ENCODE measurements at places on chromosomes 2 and 18.

DNA sequence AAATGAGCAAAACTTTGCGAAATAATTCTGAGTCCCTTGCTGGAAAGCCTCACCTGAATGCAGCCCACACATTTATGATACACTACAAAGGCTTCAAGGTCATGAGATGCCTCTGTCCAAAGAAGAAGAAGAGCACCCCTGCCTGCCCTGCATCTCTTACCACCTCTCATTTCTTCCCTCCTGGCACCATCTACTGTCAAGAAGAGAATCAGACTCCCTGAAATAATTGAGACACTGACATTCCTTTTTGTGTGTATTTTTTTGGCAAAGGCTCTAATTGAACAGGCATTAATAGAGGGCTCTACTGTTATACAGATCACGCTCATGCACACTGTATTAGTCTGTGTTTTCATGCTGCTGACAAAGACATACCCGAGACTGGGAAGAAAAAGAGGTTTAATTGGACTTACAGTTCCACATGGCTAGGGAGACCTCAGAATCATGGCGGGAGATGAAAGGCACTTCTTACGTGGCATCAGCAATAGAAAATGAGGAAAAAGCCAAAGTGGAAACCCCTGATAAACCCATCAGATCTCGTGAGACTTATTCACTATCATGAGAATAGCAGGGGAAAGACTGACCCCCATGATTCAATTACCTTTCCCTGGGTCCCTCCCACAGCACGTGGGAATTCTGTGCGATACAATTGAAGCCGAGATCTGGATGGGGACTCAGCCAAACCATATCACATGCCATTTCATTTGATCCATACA lies 176.3 kb downstream of the ALPK2 start:
- no peak for DNase-seq

DNA sequence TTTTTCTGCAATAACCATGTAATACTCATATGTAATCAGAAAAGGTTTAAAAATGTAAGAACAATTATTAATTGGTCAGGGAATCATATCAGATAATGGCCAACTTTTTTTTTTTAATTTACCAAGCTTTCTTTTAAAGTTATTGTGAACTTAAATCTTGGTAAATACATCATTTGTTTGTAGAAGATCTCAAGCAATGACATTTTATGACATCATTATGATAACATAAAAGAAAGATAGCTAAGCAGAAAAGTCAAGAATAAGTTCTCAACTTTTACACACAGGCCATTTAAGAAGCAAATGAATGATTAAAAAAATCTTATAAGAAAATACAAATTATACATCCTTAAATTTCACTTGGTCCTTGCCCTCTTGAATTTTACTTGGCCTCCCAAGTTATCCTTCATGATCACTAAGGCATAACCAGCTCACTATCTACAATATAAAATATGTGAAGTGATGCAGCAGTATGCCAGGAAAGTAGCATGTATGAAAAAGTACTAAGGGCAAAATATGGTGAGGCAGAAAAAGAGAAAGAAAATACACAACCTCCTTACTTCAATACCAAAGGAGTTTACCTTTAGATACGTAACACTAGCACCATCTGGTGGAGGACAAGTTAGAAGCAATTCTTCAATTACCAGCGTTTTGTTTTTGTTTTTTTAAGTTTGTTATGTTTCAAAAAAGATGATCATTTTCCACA lies 116.6 kb downstream of the SRBD1 start:
- DNase-seq, result no peak

DNA sequence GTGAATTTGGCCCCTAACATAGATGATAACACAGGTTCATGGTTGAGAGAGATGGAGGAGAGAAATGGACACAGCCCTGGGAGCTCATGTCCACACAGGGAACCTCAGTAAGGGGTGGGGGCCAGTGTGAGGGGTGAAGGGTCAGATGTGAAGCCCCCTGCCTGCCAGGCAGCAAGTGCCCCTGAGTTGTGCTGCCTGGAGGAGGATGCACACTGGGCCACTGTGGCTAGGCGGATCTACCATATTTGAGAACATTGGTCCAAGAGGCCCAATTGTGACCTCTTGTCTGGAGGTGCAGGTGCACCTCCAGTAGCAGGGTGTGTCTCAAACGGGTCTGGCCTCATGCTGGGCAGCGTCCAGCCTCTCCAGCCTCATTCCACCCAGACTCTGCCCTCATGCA lies 99.6 kb upstream of the SNTG2 start:
- no peak for DNase-seq

DNA sequence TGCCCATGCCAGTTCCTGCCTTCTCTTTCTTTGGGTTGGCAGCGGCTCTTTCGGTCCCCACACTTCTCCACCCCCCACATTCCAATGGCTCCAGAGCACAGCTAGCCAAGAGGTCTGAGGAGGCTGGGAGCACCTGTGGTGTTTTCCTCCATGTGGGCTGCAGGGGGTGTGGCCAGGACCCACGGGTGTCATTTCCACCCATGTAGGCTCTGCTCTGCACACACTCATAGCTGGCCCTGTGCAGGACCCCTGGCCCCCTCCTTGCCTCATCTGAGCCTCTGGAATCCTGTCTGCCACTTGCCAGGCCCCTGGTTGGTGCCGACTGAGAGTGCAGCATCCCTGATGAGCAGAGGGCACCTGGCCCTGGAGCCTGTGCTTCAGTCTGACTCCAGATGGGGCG lies 46.3 kb downstream of the DYSF start:
- DNase-seq, result no peak

DNA sequence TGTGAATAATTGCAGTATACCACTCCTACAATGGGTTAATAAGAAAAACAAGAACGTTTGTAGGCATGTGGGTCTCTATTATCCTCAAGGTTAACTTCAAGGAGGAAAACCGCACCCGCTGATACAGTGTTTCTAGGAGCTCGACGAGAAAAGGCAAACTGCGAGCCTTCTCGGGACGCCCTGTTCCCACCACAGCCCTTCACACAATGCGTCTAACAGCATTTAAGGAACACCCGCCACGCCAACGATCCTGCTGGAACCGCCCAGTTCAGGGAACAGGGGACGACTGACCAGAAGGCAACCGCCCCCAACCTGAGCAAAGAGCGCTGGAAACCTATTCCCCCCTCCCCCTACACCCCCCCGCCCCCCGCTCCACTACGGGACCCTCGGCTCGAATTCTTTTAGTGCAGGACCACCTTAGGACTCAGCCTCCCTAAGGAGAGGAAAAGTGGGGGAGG lies 710 bp upstream of the TMSB10 start:
- DNase-seq, result no peak

- DNase-seq, result peak; percentile 9
Measured at GRCh38 chr18:26215247-26215970, 10.8 kb upstream of the TAF4B start.

DNA sequence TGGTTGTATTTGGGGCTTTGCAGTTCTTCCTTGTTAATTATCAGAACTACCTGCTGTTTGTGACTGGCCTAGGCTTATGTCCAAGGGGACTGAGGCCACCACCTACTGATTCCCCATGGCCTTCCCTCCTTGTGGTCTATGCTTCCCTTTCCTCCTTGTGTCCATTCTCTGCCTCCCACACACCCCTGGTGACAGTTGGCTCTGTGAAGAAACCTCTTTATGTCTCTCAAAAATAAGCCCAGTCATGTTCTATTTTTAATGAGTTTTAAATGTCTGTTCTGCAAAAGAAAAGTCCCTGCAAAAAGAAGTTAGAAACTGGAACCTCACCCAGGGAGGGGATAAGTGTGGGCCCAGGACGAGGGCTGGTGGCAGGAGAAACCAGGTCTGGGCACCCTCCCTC lies 105.0 kb downstream of the SMC6 start:
- no peak for DNase-seq

GRCh38 chr2:133790711-133791110 lies 222.4 kb upstream of the NCKAP5 start:
- no peak for DNase-seq

DNA sequence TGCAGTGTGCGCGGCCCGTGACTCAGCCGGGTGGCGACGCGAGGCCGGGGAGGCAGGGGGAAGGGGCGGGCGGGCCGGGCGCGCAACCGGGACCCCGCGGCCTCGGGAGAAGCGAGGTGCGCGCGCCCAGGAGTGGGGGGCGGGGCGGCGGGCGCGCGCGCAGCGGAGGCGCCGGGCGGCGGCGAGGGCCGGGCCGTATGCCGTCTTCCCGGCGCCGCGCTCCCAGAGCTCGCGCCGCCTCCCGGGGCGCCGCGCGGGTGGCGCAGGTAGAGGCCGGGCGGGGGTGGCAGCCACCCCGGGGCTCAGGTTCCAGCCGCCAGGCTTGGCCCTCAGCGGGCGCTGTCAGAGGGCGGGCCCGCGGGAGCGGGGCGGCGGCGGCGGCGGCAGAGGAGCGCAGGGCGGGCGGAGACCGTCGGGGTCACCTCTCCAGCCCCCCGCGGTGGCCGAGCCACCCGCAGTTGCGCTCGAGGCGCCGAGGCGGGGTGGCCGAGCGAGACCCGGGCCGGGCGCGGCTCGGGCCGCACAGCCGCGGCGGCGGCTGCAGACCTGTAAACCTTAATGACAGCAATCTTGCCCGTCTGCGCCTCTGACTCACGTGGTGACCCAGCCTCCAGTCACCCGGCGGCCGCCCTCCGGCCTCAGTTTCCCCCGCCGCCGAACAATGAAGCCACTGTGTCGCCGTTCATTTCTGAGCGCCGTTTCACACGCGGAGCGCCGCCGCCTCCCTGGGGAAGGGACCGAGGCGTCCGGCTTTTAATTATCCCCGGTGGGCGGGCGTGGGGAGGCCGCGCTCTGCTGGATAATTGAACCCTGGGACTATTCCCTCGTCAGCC lies 25.3 kb upstream of the SMAD7 start:
- peak; percentile 17 for DNase-seq
